ENCODE measurements at places on chromosomes 4 and X.

DNA sequence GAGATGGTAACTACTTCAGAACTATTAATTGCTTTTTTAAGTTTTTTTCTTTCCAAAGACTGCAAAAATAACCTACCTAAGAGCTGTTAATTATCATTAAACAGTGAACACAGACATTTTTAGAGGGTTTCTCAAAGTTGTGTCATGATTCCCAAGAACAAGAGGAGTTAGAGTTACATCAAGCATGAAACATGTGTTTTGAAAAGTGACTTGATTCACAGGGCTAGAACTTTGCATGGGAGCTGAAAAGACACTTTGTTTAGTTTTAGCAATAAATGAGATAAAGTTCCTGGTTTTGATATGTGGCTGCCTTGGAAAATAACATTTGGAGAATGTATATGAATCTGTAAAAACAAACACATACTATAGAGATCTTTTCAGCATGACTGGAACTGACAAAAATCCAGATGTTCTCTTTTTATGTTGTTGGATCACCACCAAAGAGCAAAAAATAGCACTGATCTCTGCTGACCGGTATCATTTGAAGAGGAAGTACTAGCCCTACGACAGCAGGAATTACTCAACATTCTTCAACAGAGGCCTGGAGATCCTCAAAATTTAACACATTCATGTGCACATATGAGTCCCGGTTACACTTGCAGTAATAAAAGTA is 173.0 kb upstream of the PCDH18 start:
- no peak for DNase-seq

DNA sequence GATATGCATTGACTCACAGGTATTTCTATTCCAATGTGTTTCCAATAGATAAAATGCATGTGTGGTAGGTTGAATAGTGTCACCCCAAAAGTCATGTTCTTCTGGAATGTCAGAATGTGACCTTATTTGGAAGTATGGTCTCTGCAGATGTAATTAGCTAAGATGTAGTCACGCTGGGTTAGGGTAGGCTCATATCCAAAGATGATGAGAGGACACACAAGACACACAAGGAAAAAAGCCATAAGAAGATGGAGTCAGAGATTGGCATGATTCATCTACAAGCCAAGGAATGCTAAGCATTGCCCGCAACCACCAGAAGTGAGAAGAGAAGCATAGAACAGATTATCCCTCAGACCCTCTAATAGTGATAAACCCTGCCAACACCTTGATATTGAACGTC is 17.5 kb downstream of the ZNF330 start:
- DNase-seq, result no peak

DNA sequence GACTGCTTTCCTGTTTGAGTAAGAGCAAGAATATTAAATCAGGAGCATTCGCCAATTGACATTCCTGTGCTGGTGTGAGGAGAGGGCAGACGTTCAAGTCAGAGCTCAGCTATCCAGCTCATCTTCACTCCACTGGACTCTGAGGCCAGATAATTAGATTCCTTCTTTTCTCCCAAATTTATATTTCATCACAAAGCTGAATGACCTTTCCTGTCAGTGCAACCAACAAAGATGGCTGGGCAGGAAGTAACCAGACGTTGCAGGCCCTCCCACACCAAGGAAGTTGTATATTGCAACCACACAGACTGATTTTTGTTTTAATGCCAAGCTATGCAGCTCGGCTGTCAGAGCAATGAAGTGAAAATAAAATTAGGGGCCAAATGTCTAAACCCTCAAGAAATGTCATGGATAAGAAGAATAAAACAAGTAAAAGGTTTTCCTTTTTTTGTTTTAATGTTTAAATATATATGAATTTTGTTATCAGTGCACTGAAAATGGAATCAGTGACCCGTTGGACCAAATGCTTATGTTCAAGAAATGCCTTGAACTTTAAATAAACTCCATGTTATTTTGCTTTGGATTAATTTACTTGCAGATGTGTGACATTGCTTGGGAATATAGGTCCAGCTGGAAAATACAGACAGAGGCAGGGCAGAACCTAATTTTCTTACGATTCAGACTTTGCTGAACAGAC is 578.9 kb upstream of the FAT1 start:
- DNase-seq, result no peak

DNA sequence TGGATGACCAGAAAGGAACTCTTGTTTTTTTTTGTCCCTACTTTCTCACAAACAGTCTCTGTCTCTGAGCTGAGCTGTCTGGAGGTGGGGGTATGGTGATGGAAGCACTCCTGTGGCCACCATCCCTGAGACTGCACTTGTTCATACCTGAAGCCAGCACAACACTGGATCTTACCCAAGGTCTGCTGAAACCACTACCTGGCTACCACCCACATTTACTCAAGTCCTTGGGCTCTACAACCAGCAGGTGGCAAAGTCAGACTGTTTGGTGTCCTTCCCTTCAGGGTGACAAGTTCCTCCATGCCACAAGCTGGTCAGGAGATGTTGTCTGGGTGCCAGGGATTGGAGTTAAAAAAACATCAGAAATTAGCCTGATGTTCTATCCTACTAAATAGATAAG is 89.7 kb downstream of the NEXMIF start:
- DNase-seq, result no peak

GRCh38 chr4:70772929-70773555 is 51.3 kb downstream of the RUFY3 start:
- DNase-seq, result no peak

GRCh38 chrX:136779346-136779781 is 1.4 kb downstream of the ARHGEF6 start:
- DNase-seq, result no peak
